T-helper 2 cell treated with Interferon-gamma antibody and Interleukin-4, amounts not matched to agents 100 ng/mL and 5 ng/mL, for 36 hours (primary cell): ENCODE measurements at places on chromosomes 1 and 21. TPM values are rescaled to one million over a fixed set of nuclear protein-coding genes. Genes with fewer than 3 reads are reported as not detected.

The MYCL gene
- 0.05 and 0.11 TPM in 2 replicates for total RNA-seq

The FABP3 gene
- total RNA-seq, result not detected in 2 replicates

The NUF2 gene
- 55.9 and 57.3 TPM in 2 replicates for total RNA-seq

The UMODL1 gene
- total RNA-seq, result 0.09 TPM in 2 replicates

The JAM2 gene
- total RNA-seq, result 0.16 and 0.18 TPM in 2 replicates

The CFAP141 gene
- 0.50 TPM in 1 of 2 replicates, not detected in the other for total RNA-seq

The PADI6 gene
- total RNA-seq, result not detected in 2 replicates

The ANKRD13C gene
- total RNA-seq, result 26.3 and 26.6 TPM in 2 replicates

The PRAMEF9 gene
- total RNA-seq, result not detected in 2 replicates

The PRDX6 gene
- 109 and 110 TPM in 2 replicates for total RNA-seq

The CD244 gene
- 0.70 and 0.84 TPM in 2 replicates for total RNA-seq

The OR10J5 gene
- total RNA-seq, result not detected in 2 replicates
